ENCODE measurements at places on chromosomes 4 and X. TPM values are rescaled to one million over a fixed set of nuclear protein-coding genes. Genes with fewer than 3 reads are reported as not detected.

Gene HSD17B13
- under 0.01 TPM for total RNA-seq

Gene ZNF280C
- 1.5 TPM for total RNA-seq

DNA sequence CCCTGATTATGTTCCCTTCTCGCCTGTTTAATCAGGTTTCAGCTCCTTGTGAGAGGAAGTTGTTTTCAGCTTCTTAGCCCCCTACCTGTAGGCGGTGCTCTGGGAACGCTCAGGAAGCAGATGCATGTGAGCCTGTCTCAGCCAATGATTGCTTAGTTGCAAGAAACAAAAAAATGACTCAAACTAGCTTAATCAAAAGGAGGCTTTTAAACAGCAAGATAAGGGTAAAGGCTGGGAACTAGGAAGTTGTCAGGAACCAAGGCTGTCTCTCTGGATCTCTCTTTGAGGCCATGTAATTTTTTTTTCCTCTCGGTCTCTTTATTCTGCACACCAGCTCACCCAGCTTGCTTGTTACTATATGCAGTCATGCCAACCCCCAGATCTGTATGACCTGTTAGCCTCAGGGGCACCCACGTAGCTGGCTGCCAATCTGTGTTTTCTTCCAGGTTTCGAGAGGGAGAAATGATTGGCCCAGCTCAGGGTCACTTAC, 109.1 kb downstream of the PTTG2 start:
- DNase-seq: peak; percentile 34

DNA sequence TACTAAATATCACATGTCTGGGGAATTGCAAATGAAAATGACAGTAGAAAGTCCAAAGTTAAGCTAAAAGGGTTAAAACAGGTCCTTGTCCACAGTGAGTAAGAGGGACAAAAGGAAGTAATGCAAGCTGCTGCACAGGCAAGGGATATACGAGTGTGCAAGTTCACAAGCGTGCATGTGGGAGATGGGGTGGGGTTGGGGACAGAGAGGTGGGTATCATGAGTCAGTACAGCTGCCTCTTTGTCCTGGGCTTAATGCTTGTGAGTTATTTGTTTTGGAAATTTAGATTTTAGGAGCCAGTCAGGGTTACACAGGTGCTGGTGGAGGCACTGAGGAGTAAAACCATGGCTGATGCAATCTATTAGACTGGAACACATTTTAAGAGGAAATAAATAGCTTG, 3.3 kb upstream of the GPRASP2 start:
- no peak for DNase-seq

DNA sequence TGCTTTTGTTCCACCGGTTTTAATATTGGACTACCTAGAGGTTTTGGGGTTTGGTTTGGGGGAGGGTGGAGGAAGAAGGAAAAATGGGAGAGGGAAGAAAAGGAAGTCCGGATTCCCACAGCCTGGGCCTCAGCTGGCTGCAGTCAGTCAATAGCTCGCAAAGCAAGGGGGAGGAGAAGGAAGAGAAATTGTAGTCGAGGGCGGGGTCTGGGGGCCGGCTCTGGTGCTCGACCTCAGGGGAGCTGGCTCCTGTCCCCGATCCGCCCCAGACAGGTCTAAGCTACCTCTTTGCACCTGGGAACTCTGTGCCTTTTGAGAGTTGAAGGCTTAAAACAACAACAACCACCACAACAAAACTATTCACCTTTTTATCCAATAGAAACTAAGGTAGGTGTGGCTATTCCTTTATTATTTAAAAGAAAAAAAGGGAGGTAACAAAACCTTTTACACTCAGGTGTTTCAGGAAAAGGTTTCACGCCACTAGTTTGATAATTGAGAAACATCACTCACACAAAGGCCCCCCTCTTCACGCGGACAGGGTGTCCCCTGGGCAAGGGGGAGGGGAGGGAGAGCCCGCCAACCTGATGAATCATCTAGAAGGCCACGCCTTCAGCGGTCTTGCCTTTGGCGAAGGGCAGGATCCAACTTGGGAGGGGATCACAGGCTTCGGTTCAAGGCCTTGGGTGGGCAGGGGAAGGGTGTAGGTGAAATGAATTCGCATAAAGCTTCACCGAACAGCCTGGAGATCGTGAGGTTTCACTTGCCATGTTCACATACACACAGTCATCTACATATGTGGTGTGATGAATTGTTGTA, 1.6 kb upstream of the LNX1 start:
- no peak for DNase-seq

- no peak for DNase-seq
Observed at GRCh38 chr4:105895583-105896460, 551 bp downstream of the NPNT start.

- DNase-seq: no peak
Observed at GRCh38 chr4:78483811-78484210, 67.8 kb upstream of the ANXA3 start.

DNA sequence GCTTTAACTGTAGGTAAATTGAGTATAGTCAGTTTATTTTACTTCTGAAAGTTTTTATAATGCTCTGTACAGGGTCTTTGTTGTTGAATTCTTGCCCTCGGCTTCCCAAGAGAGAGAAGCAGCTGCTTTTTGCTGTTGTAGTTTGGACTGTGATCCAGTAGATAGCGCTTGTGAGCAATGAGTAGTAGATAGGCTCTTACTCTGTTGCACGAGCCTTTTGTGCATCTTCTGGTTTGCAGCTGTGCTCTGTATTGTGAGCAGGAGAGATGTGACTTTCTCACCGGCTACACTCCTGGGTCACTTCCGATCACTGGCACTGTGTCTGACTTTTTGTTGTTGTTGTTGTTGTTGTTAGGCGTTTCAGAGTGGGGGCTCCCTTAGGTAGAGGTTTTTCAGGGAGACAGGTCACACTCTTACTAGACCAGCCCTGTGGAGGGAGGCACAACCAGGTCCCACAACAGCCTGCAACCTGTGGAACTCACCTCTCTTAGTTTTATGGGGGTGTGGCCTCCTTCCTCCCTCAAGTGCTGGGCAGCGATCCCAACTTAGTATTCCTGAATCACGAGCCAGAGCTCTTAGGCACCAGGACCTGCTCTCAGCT, 822.1 kb upstream of the GALNTL6 start:
- no peak for DNase-seq

GRCh38 chrX:19800821-19801374, 86.5 kb downstream of the SH3KBP1 start:
- DNase-seq: no peak
